ENCODE measurements at places on chromosomes 6 and 20.

GRCh38 chr6:17556014-17556413 lies 44.1 kb upstream of the FAM8A1 start:
- no peak for DNase-seq

DNA sequence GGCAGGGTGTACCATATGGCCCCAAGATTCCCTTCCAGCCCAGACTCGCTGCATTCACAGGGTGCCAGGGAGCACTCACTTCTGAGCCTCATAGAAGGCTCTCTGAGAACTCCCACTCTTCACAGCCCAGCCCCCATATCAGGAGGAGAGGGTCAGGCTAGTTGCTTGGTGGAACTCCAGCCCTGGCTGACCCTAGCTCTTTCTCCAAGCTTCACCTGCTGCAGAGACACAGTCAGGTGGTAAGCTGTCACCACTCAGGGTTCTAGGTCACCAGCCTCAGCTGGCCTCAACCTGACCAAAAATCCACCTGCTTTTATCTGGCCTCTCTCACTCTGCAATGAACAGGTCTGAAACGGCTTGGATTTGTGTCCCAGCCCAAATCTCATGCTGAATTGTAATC lies 162.7 kb upstream of the MLN start:
- DNase-seq, result no peak

- no peak for DNase-seq
These were observed 41.5 kb downstream of the MYH7B start for GRCh38 chr20:34997131-34997561.

DNA sequence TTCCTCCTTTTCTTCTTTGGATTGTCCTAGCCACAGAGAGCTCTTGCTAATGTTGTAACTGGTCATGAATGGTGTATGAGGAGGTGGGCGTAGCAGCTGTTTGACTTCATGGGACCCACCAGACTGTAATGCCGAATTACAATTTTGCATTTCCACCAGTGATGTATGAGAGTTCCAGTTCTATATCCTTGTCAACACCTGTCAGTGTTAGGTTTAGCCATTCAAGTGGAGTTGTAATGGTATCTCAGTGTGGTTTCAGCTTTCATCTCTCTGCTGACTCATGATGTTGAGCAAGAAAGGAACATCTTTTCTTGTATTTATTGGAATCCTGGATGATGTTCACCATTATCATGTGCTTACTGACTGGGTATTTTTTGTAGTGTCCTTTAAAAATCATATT lies 5.1 kb downstream of the IGF2R start:
- no peak for DNase-seq

GRCh38 chr6:138105880-138106664 lies 1.1 kb downstream of the PERP start:
- DNase-seq, result no peak

- no peak for DNase-seq
These were observed 4.2 kb downstream of the LRP11 start for GRCh38 chr6:149859938-149860337.

- no peak for DNase-seq
These were observed 277.4 kb upstream of the CNR1 start for GRCh38 chr6:88443554-88443953.

DNA sequence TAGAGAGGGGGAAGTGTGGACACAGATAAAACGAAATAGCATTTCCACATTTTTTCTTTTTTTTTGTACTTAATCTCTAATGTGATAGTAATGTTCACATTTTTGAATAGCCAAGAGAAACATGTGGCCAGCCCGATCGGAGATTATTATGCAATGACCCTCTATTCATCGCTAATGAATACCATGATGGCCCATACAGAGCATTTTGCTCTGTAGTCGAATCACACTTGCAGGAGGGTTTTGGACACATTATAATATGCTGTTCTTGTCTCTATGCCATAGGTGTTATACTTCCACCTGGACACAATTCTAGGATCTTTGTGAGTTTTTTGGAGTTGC lies 60.1 kb downstream of the MTHFD1L start:
- no peak for DNase-seq

DNA sequence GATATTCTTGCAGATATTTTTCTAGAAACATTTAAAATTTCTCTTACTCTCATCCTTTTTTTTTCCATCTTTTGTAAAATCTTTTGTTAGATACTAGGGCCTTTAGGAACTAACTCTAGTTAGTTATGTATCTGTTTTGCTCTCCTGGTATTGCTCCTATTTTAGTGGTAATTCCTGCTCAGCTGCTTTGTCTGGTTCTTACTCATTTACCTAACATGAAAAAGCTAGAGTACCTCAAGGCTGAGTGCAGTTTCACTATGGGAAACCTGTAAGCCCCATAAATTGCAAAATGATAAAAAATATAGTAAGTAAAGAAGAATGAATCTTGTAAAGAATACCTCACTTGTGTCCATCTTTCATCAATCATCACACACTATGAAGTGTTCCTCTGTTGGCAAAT lies 1602.0 kb downstream of the GRIK2 start:
- no peak for DNase-seq

- DNase-seq, result no peak
These were observed 60.0 kb downstream of the NPEPL1 start for GRCh38 chr20:58752565-58752964.

DNA sequence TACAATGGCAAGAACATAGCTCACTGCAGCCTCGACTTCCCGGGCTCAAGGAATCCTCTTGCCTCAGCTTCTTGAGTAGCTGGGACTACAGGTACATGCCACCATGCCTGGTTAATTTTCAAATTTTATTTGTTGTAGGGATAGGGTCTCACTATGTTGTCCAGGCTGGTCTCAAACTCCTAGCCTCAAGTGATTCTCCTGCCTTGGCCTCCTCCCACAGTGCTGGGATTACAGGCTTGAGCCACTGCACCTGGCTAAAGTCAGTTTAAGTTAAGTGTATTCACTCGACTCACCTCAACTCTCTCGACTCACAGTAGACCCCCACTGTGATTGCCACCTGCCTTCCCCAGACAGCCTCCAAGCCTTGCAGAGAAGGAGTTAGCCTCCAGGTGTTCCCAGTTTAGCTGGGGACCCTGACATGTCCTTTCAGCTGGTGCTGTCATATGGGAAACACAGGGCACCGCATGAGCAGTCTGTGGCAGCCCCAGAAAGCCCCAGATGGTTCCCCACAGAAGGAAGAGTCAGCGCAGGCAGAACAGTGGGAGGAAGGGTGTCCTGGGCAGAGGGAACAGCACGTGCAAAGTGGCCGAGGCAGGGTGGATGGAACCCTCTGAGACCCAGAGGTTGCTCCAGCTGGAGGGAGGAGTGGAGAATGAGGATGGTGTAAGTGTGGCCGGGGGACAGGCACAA lies 40.4 kb downstream of the CEBPB start:
- DNase-seq, result no peak
